ENCODE measurements at places on chromosomes 12 and 14. TPM values are rescaled to one million over a fixed set of nuclear protein-coding genes. Genes with fewer than 3 reads are reported as not detected.

The ASIC1 gene
- total RNA-seq, result 3.4 TPM

The KICS2 gene
- 5.3 TPM for total RNA-seq

The RHEBL1 gene
- 2.4 TPM for total RNA-seq

The LYZ gene
- not detected for total RNA-seq

The HOXC9 gene
- total RNA-seq, result 5.6 TPM

The NKX2-1 gene
- total RNA-seq, result 0.06 TPM

The RNF212B gene
- total RNA-seq, result not detected

The SOAT2 gene
- 0.06 TPM for total RNA-seq

The ESYT1 gene
- 80.8 TPM for total RNA-seq

The CISTR gene
- not detected for total RNA-seq

The NAA25 gene
- total RNA-seq, result 35.8 TPM

The TPPP2 gene
- total RNA-seq, result not detected

The FKBP11 gene
- total RNA-seq, result 14.2 TPM

The HOXC11 gene
- total RNA-seq, result 1.1 TPM

The TBX5 gene
- total RNA-seq, result not detected

The GABARAPL1 gene
- 75.5 TPM for total RNA-seq

The TPCN1 gene
- total RNA-seq, result 5.3 TPM

The PSMC6 gene
- total RNA-seq, result 153 TPM

The MYRFL gene
- total RNA-seq, result not detected

The TAS2R42 gene
- total RNA-seq, result not detected

The PRKD1 gene
- total RNA-seq, result 4.4 TPM

The SLC25A21 gene
- not detected for total RNA-seq

The SMOC1 gene
- 0.12 TPM for total RNA-seq

The TGFB3 gene
- total RNA-seq, result 1.0 TPM

The RAD9B gene
- 0.21 TPM for total RNA-seq

The STYK1 gene
- 3.3 TPM for total RNA-seq

The TAS2R7 gene
- not detected for total RNA-seq

The PAX9 gene
- total RNA-seq, result 5.2 TPM

The RNASE3 gene
- total RNA-seq, result not detected

The KRT3 gene
- total RNA-seq, result not detected

The AKT1 gene
- 86.5 TPM for total RNA-seq

The LTB4R gene
- total RNA-seq, result 0.39 TPM

The RHOJ gene
- 1.3 TPM for total RNA-seq

The NEUROD4 gene
- total RNA-seq, result not detected
